NCI-H524 treated with DMSO at 0.1 percent for 48 hours (cell line): ENCODE measurements at places on chromosomes 1 and 21.

- no peak for DNase-seq
Measured at GRCh38 chr1:160408864-160409263, 8.5 kb downstream of the VANGL2 start.

GRCh38 chr1:180918519-180918918, 5.8 kb downstream of the KIAA1614 start:
- DNase-seq: no peak

DNA sequence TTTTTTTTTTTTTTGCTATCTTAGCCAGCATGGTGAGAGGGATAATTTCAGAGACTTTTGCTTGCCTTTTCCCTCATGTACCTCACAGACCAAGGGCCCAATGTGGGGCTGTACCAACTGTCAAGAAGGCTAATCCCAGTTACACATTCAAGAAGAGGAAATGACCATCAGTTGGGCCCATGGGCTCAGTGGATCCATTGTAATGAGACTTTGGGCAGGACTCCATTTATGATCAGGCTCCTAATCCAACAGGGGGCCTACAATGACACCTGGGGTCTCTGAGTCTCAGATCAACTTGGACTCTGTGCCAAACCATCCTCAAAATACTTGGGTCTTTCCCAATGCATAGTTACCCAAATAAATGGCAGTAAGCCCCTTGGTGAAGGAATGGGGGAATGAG, 450.4 kb upstream of the VAMP3 start:
- no peak for DNase-seq

- DNase-seq: no peak
Measured at GRCh38 chr21:30831194-30831765, 1.7 kb upstream of the KRTAP7-1 start.

DNA sequence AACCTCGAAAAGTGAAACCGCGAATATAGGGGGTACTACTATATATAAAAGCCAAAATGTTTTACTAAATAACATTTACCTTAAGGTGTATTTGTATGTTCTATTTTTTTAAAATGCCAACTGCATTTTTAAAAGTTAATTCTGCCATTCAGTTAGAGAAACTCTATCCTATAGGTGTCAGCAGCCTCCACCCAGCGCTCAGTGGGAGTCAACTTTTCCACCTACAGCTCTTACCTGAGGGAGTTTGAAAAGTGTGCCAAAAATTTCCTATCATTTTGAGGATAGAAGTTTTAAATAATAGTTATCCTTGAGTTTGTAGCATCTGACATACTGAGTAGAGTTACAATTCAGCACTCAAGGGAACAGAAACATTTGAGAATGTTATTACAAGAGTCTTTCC, 6.1 kb upstream of the HP1BP3 start:
- no peak for DNase-seq

DNA sequence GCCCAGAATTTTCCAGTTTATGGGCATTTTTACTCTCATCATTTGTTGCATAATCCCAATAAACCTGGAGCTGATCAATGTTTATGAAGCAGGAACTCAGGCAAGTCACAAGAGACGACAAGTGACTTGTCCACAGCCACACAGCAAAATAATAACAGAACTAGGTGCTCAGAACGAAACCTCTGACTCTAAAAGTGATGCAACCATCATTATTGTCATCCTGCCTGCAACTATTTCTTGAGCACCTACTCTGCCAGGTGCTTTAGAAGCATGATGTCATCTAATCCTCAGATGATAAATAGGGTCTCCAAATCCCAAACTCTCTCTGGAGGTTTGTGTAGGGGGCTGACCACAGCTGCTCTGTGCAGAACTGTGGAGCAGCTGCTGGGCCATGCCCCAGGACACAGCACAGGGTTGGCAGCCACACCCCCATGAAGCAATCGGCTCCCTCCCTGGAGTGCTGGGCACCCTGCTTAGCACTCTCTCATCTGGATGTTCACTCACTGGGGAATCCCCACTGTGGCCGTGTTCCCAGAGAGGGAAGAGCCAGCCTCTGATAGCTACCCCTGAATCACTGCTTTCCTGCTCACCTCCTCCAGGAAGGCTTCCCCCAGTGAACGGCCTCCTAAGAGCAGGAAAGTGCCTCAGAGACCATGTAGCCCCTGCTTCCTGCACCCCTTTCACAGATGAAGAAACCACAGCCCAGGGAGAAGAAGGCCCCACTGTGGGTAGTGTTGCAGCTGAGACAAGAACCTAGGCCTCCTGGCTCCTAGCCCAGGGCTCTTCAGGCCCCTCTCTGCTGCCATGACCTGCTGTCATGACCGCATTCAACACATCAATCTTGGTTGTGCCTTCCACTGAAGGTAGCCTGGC, 2.1 kb downstream of the TTC22 start:
- no peak for DNase-seq
